CD4-positive, alpha-beta T cell treated with Interleukin-12 subunit alpha and Interleukin-12 subunit beta, for 1 hour (primary cell): ENCODE measurements at places on chromosomes 2 and 18.

DNA sequence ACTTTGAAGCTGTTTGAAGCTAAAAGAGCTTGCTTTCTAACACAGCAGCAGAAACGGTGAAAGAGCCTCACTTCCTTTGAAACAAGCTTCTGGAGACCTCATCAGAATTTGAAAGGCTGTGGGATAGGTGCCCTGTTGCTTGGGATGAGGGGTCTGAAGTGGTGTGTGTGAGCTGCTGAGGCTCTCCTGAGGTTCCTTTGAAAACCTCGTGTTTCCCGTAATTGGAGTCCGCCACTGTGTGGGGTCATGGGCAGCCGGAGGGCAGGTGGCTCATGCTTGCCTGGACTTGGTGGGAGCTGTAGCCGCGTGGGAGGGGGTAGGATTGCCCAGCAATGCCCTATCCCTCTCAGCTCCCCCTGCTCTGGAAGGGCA lies 34.4 kb downstream of the CABLES1 start:
- no peak for DNase-seq

DNA sequence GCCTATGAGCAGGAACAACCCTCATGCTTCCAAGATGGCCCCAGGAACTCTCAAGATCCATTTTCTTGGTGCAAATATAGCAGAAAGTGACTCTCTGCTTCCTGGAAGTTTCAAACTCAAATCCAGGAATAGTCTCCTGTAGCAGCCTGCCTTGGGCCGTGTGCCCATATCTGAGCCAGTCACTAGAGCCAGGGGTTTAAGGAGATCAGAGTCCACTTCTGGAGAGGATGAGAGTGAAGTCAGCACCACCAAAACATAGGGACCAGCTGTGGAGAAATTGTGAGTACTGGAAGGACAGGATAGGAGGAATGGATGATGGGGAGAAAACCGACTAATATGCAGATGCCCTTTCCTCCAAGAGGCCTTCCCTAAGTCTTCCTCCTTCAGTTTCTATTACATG lies 33.2 kb downstream of the PSD4 start:
- DNase-seq = no peak

GRCh38 chr2:170360546-170361089 lies 182.7 kb downstream of the MYO3B start:
- DNase-seq = no peak

DNA sequence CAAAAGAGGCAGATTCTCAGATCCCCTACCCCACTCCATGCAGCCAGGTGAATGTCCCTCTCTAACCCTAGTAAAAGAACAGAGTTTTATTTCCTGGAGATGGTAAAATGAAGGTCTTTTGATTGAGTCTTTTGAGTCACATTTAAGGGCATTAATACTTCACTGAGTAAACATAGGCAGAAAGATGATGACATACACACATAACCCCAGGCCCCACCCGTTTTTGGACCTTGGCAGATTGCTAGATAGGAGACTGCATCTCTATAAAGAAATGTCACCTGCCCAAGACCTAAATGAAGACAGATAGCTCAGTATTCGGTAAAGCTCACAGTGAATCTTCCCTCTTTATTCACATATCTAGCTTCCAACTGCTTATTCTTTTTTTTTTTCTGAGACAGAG lies 28.3 kb upstream of the PEX13 start:
- DNase-seq = no peak

DNA sequence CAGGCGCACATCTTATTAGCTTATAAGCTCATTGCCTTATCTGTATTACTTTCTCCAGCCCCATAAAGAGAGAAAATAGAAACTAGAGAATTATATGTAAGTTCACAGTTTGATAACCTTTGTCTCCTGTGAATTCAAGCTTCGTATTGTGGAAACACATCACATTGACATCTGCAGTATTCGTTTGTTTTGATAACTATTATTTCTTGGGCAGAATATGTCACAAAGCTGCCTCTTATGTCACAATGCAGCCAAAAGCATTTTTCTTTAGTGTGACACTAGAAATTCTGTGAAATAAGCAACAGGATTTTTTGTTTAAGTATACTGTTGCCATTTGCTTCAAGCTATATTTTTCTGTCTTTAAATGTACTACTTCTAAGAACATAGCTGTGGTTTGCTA lies 221.5 kb downstream of the DOK6 start:
- DNase-seq = no peak

DNA sequence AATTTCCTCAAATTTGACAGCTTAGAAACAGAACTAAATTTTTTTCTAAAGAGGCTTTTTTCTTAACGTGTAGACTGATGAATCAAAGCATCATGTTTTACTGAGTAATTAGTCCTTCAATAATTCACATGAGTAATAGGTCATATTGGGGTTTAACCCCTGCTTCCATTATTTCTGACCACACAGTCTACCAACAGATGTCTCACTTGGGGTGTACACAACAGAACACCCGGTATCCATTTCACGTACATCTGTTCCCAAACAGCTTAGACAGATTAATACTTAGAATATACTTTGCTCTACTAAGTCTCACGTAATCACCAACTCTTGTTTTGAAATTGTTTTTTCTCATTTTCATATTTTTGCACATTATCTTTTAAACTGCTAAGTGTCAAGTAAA lies 14.8 kb downstream of the CERKL start:
- DNase-seq = no peak

- DNase-seq = no peak
These were observed 160.3 kb upstream of the CDH19 start for GRCh38 chr18:66764230-66764629.

GRCh38 chr2:180190851-180191250 lies 183.8 kb upstream of the CWC22 start:
- no peak for DNase-seq

GRCh38 chr18:24937639-24938275 lies 414.2 kb downstream of the ZNF521 start:
- DNase-seq = no peak

GRCh38 chr2:28239207-28239606 lies 153.5 kb upstream of the FOSL2 start:
- DNase-seq = no peak

DNA sequence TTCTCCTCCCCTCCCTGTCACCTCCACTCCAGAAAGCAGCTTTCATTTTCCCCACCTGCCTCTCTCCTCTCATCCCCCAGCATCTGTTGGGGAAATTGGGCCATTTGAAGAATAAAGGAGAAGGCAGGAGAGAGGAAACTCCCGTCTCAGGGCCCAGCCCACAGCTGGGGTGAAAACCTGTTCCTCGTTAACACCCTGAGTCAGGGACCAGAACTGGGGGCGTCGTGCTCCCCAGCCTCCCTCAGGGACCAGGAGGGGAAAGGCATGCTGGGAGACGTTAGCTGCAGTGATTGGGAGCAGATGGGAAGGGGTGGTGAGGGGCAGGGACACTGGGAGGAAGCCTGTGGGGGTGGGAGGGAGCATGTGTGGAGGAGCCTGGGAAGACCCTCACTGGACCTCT lies 251.3 kb downstream of the DYSF start:
- DNase-seq = no peak
